ENCODE measurements at places on chromosomes 5 and 9. TPM values are rescaled to one million over a fixed set of nuclear protein-coding genes. Genes with fewer than 3 reads are reported as not detected.

The SLC36A3 gene
- polyA plus RNA-seq: not detected

The TAF11L9 gene
- polyA plus RNA-seq: not detected

The ECM2 gene
- polyA plus RNA-seq: 0.99 TPM

DNA sequence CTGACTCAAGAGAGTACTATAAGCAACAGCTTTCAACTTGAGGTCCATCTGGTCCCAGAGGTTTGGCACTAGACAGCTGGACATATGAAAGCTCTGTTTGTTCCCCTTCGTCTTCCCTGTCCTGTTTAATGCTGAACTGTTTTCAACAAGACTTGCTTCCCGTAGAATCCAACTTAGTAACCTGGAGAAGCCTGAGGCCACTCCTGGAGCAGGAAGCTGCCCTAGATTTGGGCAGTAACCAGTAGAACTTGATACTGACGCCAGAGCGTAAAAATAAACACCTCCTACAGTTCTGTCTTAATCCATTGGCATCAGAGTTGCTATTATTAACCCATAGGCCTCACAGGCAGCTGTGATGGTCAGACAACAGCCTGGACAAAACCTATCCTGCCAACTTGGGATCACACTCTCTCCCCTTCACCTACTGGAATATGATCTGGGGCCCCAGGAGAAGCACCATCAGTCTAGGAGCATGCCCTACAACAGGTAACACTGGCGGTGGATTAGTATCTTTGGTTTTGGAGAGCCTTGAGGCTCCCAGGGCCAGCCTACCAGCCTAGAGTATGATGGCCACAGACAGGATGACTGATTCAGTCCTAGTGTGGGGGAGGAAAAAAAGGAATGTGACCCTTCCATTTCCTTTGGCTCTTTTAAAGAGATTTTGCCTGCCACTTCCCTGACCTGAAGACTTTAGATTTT is 29.2 kb downstream of the RUSC2 start:
- no peak for DNase-seq

DNA sequence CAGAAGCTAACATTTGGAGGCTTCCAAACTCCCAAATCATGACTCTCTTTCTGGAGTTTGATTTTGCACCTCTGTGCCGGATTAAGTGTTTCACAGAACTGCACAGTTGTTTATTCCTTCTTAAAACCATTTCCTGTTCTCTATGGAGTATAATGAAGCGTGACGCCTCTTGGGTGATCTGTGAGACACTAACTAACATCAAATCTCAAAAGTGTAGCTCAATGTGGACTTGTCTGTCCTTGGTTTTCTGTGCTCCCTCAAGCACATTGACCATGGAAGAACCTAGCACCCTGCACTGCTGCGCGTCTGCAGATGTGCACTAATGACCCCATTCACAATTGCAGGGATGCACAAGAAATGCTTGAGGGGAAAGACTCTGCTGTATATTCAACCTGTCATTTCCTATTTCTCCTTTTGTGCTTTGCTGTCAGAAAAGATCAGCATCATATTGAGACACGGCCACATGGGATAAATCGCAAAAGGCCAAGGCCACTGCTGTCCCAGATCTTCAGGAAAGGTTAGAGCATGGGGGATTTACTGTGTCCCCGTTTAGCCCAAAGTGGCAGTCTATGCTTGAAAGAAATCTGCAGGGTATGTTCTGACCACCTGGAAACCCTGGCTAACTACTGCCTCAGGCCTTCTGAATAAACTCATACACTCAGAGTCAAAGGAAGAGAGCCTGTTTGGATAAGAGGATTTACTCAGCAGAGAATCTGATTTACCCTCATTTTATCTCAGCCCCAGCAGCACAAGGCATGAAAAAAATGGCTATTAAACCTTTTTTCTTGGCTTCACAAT is 109.6 kb downstream of the BAAT start:
- DNase-seq: no peak

Data from keratinocyte (primary cell).